Colonic mucosa (tissue), 4 donors: ENCODE measurements at places on chromosomes 7 and 10.
A peak's percentile ranks its signal among the peaks of the same experiment; 100 is the strongest.

DNA sequence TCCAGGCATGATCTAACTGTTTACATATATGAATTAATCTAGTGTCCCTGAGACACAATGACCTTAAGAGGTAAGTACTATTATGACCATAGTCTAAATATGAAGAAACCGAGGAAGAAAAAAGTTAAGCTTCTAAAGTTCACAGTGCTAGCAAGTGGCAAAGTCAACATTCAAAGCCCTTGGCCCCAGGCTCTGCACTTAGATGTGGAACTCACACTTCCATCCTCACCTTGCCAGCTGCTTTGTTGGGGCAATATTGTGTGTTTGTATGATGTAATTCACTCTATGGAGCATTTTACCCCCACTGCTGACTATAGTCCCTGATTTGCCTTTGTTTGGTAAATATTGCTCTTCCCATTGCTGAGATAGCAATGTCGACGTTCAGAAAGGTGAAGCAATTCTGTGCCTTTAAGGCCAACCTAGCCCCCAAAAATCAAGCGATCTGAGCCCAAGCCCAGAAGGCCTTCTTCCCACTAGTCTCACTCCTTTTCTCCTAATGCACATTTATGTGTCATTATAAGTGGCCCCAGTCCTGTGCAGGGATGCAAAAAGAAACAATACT is 487.6 kb upstream of the ZMIZ1 start:
- DNase-seq: no peak

GRCh38 chr10:94363251-94363565 is 469 bp upstream of the NOC3L start:
- DNase-seq: no peak

DNA sequence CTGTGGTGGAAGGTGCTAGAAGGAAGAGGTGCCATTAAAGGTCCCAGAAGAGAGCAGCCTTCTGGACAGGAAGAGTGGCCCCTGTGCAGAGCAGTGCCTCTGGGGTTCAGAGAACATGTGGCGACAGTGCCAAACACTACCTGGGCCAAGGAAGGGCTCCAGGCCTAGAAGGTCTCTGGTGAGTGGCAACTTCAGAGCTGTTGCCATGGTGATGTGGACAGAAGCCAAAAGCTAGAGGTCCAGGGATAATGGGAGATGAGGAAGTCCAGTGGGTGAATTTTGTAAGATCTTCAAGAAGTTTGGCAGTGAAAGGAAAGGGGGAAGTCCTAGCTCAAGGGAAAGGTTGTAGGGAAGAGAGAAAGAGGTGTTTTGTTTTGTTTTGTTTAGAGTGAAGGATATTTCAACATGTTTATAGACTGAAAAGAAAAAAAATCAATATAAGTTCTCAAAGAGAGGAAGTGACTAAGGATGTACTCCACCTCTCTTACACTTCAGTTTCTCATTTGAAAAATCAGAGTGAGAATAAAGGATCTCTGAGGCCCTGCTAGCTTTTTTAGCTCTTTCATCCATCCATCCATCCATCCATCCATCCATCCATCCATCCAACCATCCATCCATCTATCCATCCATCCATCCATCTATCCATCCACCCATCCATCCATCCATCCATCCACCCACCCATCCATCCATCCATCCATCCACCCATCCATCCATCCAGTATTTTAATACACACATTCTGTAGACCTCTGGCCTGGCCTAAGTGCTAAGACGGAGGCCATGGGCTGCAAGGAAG is 77.1 kb upstream of the DUSP5 start:
- DNase-seq: peak; percentile 36

GRCh38 chr10:130606001-130606405 is 469.8 kb downstream of the GLRX3 start:
- no peak for DNase-seq

DNA sequence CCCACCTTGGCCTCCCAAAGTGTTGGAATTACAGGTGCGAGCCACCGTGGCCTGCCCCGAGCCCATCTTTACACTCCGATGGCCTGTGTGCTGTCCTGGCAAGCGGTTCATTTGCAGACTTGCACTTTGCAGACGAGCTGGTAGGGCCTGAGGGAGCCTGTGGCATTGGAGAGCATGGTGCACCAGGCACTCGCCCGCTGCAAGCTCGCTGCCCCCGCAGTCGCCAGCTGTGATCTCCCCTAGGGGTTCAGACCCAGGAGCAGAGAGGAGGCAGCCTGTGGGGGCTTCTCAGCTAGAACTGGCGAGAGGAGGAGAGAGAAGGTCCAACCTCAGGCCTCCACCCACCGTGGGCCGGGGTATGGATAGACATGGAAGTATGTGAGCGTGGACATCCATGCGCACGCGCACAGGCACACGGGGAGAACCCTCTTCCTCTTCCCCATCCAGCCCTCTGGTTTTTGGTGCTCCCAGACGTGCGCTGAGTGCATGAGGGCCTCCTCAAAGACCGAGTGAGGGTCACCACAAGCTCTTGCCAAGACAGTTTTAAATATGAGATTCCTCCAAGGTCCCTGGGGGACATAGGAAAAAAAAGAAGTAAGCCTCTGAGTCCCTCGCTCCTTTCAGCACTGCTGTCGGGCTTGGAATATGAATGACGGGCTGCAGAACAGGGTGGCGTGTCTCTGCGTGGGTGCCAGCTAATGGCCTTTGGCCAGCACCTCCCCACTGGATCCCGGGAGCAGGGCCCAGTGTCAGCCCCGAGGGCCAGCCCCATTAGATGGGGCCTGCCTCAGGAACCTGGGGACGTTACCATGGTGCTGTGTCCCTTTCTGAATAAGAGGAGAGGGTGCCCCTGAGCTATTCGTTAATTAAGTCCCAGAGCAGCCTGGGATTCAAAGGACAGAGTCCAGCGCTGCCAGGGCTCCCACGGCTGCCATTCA is 15.1 kb upstream of the TTYH3 start:
- DNase-seq: no peak

DNA sequence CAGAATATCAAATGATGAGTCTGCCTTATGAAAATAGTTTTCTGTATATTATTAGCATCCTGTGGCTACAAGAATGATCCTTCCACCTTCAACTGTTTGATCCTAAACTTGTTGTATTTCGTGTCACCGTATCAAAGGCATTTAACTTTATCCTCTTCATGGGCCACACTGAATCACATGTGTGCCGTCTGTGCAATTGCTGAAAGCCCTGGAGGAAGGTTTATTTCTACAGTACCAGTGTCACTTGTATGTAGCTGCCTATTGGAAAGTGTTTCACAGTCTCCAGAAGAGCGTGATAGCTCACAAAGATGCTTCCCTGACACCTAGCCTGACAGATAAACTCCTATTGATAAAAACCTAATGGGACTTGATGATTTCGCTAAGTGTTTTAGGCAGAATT is 94.5 kb downstream of the ITGA8 start:
- DNase-seq: no peak

DNA sequence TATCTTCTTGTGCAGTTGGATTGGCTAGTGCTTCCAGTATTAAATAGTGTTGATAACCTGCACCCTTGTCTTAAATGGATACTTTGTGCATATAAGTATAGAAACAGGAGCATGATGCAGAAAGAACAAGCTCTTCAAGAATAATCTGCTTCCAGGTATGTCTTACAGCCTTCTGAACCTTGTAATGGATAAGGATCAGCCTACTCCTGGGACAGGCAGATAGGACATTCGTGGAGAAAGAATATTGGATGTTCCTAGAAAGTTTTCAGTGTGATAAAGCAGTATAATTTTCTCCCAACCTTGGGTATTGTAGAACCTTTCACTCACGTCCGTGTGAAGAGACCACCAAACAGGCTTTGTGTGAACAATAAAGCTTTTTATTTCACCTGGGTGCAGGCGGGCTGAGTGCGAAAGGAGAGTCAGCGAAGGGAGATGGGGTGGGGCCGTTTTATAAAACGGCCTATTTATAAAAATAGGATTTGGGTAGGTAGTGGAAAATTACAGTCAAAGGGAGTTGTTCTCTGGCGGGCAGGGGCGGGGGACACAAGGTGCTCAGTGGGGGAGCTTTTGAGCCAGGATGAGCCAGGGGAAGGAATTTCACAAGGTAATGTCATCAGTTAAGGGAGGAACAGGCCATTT is 27.2 kb downstream of the C1GALT1 start:
- no peak for DNase-seq

DNA sequence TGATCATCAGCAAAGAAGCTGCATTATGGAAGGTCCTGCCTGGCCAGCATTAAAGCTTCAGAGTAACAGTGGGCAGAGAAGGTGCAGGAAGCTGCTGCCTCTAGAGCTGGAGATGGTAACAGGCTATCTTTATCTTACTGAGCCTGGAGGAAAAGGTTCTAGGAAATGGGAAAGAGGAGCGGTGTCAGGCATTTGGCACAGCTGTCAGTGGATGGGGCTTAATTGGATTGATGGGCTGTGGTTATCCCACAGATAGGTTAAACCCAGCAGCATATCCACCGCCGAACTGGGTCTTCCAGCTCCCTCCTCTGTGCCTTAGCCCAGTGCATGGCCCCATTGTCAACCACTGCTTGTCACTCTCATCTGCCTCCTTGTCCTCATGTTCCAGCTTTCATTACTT is 127.6 kb downstream of the CCNY start:
- no peak for DNase-seq

DNA sequence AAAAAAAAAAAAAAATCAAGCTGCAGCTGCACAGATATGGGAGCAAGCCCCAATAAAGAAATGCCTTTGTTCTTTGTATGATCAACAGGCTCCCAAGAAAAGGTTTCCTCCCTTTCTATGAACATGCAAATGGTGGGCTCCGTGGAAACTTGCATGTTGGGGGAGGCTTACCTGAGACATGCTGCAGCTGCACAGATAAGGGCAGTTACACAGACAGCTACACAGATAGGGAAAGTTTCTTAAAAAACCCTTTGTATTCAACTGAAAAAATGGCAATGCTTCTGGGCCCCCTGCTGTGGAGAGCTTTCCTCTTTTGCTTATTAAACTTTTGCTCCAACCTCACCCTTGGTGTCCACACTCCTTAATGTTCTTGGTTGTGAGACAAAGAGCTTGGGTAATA is 29.8 kb upstream of the ZNF746 start:
- DNase-seq: no peak
